Activated T-cell treated with anti-CD3 and anti-CD28 coated beads for 24 hours (primary cell): ENCODE measurements at places on chromosomes 2 and 18.

- no peak for DNase-seq
Observed at GRCh38 chr2:158544998-158545397, 88.2 kb downstream of the PKP4 start.

- DNase-seq: no peak
Observed at GRCh38 chr2:121030523-121030922, 254.5 kb downstream of the TFCP2L1 start.

DNA sequence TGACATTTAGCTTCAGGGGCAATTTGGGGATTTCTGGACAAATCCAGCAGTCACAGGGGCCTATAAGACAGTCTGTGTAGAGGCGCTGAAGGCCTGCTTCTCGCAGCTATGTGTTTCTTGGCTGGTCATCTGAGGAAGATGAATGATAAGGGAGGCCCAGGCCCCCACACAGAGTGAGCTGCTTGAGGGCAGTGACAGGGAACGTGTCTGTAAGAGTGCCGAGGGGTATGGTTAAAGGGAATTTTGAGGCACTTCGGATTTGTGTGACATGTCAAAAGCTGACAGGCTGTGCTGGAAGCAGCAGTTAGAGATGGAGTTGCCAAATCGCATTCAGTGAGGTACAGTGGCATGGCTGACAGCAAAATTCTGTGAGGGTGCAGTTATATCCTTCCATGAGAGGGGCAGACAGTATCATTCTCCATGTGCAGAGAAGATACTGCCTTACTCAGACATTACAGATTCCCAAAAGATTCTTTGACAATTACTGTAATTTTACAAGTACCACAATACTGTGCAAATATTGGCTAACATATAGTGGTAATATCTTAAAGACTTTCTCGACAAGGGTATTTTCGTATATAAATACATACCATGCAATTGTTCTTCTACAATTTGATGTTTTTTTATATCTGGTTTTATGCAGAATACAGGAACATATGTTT is 74.0 kb downstream of the CERS6 start:
- DNase-seq: no peak

DNA sequence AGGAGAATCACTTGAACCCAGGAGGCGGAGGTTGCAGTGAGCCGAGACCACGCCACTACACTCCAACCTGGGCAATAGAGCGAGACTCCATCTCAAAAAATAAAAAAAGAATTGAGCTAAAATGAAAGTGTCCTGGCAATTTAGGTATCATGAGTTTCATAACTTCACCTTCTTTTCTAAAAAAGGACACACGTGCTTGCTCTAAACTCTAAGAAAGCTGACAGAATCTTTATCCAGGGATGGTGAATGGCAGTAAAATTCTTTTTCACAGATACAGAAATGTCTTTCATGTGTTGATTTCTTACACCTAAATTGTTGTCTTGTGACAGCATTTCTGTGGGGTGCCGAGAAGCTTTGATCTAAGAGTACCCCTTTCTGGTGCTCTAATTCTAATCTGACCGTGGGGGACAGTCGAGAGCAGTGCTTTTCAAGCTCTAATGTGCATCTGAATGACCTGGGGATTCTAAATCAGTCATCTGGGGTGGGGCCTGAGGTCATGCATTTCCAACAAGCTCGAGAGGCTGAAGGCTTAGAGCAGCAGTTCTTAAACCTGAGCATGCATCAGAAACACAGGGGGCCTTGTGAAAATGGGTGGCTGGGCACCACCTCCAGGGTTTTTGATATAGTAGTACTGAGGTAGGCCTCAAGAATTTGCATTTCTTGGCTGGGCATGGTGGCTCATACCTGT is 42.1 kb upstream of the REL start:
- DNase-seq: no peak

DNA sequence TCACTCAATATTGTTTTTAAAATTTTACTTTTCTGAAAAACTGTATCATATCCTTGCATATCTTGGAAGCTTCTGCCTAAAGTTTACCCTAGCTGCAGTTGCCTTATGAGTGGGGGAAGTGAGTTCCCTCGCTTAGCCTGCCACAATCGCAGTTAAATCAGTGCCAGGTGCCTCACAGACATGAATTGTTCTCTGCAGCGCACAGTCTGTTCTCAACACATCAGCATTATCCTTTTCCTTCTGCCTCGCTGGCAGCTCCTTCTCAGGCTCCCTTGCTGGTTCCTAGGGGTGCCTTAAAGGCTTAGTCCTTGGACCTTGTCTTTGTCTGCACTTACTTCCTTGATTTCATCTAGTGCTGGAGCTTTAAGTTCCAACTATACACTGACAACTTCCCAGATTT is 132.8 kb downstream of the TTC27 start:
- DNase-seq: no peak

GRCh38 chr2:43513796-43514195 is 82.0 kb downstream of the THADA start:
- DNase-seq: no peak

DNA sequence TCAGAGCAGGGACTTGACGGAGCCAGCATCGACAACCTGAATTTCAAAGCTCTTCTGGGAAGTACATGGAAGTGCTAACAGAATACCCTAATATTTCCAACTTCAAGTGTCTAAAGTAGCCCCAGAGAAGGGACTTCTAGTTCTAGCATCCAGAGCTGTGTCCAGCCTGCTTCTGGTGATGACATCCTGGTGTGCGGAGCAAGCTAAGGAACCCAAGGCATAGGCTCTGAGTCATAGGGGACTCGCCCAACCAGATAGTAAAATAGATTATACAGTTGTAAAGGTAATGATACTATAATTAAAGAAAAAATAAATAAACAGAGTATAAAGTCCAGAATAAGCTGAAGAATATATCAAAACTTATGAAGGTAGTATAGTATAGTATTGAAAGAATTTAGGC is 108.1 kb upstream of the SERPINE2 start:
- no peak for DNase-seq

GRCh38 chr2:26355038-26355995 is 8.7 kb upstream of the ADGRF3 start:
- no peak for DNase-seq

DNA sequence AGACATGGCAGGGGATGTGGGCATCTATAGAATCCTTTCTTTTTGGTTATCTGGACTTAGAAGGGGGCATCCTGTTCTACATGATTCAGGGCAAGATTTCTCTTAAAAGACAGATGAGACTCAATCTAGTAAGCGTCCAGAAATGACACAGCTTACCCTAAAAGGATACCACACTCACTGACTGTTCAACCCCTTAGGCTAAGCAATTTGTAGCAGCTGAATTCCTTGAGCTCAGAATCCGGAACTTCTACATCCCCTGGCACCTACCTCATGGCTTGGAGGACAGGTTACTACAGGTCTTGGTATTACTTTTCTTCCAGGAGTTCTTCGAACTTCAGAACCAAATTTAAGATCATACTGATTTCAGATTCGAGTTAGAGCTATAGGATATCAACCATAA is 138.4 kb downstream of the LAMA3 start:
- DNase-seq: no peak

- DNase-seq: no peak
Observed at GRCh38 chr2:68659081-68659480, 15.7 kb downstream of the PROKR1 start.

DNA sequence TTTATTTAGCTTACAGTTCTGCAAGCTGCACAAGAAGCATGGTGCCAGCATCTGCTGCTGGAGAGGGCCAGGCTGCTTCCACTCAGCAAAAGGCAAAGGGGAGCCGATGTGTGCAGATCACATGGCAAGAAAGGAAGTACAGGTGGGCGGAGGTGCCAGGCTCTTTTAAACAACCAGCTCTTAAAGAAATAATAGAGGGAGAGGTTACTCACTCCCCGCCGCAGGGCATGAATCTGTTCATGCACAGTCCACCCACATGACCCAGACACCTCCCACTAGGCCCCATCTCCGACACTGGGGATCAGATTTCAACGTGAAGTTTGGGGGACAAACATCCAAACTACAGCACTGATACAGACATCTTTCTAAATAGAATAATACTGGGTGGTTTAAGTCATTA is 105.8 kb downstream of the MTCL1 start:
- no peak for DNase-seq

DNA sequence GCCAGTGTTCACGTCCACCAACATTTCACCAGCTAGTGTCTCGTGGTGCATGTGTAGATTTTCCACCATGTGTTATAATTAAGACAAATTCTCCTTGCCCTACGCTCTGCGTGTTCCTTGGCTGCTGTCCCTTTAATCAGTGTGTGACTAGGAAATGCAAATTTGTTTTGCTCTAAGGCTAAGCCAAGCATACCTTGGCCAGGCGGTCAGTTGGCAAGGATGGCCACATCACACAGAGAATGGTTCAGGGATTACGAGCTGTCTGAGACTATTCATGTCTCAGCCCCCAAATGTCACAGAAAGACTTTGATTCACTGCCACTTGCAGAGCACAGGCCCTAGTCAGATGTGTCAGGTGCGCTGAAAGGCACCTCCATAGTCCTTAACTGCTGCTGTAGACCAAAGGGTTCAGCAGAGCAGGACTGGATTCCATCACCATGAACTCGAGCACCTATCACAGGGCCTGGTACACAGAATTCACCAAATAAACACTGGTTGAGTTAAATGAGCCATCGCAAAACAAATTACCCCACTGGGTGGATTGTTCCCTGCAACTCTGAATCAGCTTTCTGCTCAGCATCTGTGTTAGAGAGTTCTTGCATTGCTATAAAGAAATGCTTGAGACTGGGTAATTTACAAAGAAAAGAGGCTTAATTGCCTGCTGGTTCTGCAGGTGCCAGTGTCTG is 128.4 kb downstream of the CABLES1 start:
- DNase-seq: no peak

- no peak for DNase-seq
Observed at GRCh38 chr18:52431683-52432082, 91.7 kb downstream of the DCC start.

DNA sequence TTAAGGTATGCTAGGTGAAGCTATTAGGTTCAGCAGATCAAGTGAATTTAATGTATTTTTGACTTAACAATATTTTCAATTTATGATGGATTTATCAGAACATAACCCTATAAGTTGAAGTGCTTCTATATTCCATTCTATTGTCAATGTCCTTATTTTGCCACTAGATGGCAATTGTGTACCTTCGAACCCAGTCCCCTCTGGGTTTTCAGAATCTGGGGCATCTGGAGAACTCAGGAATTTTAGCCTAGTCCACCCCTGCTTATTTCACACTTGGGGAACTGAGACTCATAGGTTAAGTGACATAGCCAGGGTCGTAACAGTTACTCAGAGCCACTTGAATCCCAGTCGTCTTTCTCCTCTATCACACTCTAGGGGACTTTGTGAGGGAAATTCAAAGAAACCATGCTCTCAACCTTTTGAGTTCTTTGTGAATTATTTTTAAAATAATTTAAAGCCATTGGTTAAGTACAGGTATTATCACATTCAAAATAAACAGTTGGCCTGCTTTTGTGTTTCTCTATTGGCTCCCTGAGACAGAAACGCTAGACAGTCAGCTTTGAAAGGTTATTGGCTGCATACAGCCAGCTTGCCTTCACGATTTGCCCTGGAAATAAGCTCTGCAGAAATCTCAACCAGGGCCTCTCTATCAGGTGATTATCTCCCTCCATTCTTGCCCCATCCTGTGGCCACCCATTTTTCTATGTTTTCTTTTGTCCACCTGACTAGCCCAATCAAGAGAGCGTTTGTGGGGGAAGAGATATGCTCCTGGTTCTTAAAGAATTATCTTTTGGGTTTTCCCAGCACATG is 145.0 kb downstream of the TTC27 start:
- no peak for DNase-seq

DNA sequence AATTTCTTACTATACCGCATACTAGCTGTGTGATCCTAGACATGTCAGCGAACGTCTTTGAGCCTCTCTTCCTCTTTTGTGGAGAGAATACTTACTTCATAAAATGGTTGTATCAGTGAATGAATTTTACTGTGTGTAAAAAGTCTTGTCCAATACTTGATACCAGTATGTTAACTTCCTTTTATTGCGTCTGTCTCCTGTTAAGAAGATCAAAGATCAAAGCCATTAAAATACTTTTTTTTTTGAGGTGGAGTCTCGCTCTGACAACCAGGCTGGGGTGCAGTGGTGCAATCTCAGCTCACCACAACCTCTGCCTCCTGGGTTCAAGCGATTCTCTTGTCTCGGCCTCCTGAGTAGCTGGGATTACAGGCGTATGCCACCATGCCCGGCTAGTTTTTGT is 33.2 kb downstream of the ERLEC1 start:
- DNase-seq: no peak

GRCh38 chr2:36520431-36520830 is 77.5 kb downstream of the FEZ2 start:
- DNase-seq: no peak

DNA sequence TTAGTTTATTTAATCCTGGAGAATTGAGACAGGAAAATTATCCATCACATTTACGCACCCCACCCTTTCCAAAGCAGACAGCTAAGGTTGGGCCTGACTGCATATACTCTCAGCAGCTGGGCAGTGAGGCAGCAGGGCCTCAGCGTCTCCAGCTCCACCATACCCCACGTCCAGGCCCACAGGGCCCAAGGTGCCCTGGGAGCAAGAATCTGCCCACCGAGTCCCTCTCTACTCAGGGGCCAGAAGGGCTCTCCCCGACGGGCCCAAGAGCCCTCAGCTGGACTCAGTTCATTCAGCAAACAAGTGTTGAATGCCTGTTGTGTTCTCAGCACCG is 126.3 kb downstream of the SEPTIN10 start:
- no peak for DNase-seq

DNA sequence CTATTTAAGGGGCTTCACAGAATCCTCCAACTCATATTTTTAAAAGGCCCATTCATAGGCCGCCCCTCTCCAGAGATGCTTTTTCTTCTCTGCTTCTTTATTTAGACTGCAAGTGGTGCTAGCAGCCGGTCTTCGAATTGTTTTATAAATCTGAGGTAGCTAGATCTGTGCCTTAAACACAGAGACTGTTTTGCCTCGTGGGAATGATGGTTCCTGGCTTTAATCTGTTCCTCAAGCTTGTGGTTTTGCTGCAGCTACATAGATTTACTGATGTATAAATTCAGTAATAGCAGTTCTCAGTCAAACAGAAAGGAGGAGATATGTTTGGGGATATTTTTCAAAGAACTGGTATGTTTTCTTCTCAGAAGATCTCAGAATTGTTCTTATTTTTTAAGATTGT is 45.3 kb downstream of the TNFRSF11A start:
- no peak for DNase-seq

GRCh38 chr2:224333726-224334482 is 68.0 kb downstream of the FAM124B start:
- DNase-seq: no peak

DNA sequence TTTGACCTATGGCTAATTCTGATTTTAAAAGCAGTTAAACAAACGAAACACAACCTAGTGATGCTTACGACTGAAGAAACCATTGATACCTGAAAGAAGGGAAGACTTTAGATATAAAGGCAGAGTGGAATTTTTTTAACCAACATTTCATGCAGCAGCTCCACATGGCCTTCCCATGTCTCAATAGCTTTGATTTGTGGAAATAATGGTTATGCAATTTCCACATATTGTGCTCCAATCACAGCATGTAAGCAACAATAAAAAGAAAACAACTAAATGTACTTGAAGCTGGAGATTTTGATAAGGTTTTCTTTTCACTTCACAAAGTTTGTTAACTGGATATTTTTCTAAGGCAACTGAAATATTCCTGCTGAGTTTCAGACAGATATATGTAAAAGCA is 82.0 kb upstream of the SLC39A10 start:
- no peak for DNase-seq
